Sigmoid colon (tissue), 7 donors: ENCODE measurements at places on chromosomes 7 and 10. TPM values are rescaled to one million over a fixed set of nuclear protein-coding genes. Genes with fewer than 3 reads are reported as not detected.

The PPP1R3A gene
- total RNA-seq: not detected

The SP4 gene
- total RNA-seq: 6.2 TPM

The AKR1C8 gene
- total RNA-seq: not detected

The LRRC4 gene
- 1.4 TPM for total RNA-seq

GRCh38 chr7:81641873-81642272 is 128.0 kb downstream of the HGF start:
- H3K27ac ChIP-seq: no peak overlapping the region
- H3K4me1 ChIP-seq: no peaks in the 10 kb centered on the region
- no peak for DNase-seq
- no peaks in the 10 kb centered on the region for H3K27me3 ChIP-seq
- no peak overlapping the region for H3K4me3 ChIP-seq

GRCh38 chr7:149161241-149161848 is 14.1 kb downstream of the ZNF398 start:
- DNase-seq: no peak
- no peaks in the 10 kb centered on the region for H3K4me1 ChIP-seq
- peaks cover 71% of the 10 kb centered on the region for H3K36me3 ChIP-seq

DNA sequence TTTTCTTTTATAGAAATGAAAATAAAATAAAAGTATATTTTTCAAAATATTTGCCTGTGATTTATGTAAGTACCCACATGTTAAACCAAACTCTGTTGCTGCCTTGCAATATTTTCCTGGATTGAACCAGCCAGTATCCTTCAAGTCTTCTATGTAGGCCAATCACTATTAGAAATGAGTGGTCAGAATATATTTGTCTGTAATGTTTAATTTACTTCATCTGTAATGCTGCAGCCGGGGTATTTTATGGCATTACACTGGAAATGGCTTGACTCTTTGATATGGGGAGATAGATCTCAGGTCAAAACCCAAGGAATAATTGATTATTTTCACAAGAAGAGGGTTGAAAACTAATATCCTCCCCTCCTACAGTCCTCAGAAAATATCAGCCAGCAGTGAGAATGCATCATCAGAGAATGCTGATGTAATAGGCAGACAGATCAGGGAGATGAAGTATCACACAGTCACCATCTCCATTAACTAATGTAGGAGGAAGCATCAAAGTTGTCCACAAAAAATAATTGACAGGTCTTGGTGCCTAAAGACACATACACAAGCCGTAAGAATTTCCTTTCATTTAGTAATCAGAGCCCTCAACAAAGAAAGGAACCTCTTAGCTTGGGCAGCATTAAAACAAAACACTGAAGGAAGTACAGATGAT is 82.5 kb downstream of the VWDE start:
- DNase-seq: no peak
- H3K4me3 ChIP-seq: no peak overlapping the region
- H3K36me3 ChIP-seq: no peaks in the 10 kb centered on the region
- no peaks in the 10 kb centered on the region for H3K27me3 ChIP-seq

DNA sequence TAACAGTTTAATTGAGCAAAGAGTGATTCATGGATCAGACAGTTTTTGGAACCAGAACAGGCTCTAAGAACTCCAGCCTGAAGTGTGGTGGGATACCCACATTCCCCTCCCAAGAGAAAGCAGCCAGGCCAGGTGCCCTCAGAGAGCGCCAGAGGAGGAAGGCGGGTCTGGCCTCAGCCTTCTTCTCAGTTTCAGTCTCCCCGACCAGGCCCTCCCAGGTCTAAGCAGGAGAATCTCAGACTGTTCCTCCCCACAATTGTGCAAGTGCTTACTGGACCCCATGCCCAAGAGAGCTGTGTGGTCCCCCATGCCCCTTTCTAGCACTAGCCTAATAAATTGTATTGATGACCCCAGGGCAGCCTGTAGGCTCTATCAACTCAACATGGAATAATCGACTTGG is 25.6 kb downstream of the PPIF start:
- peaks cover 18% of the 10 kb centered on the region for H3K4me1 ChIP-seq
- H3K27ac ChIP-seq: no peak overlapping the region
- DNase-seq: peak; percentile 21
- H3K36me3 ChIP-seq: no peaks in the 10 kb centered on the region
- H3K4me3 ChIP-seq: no peak overlapping the region
- H3K27me3 ChIP-seq: no peaks in the 10 kb centered on the region

- peak overlapping the region; percentile 35 for H3K27ac ChIP-seq
- no peak for DNase-seq
- no peak overlapping the region for H3K4me3 ChIP-seq
- no peaks in the 10 kb centered on the region for H3K4me1 ChIP-seq
- no peaks in the 10 kb centered on the region for H3K36me3 ChIP-seq
Measured at GRCh38 chr7:15560968-15561367, 847 bp downstream of the AGMO start.

GRCh38 chr7:151679881-151680612 is 160.4 kb upstream of the RHEB start:
- DNase-seq: peak; percentile 37
- peak overlapping the region; percentile 35 for H3K27ac ChIP-seq

GRCh38 chr10:125155101-125155500 is 5.3 kb downstream of the CTBP2 start:
- H3K36me3 ChIP-seq: no peaks in the 10 kb centered on the region
- no peaks in the 10 kb centered on the region for H3K27me3 ChIP-seq
- H3K4me1 ChIP-seq: peaks cover 74% of the 10 kb centered on the region

GRCh38 chr7:100974021-100974420 is 4.7 kb downstream of the MUC12 start:
- no peak overlapping the region for H3K27ac ChIP-seq
- H3K4me1 ChIP-seq: no peaks in the 10 kb centered on the region
- DNase-seq: no peak
- no peaks in the 10 kb centered on the region for H3K36me3 ChIP-seq
- peaks cover 15% of the 10 kb centered on the region for H3K27me3 ChIP-seq

GRCh38 chr10:106175760-106176377 is 988.6 kb downstream of the SORCS1 start:
- H3K36me3 ChIP-seq: no peaks in the 10 kb centered on the region
- DNase-seq: no peak
- H3K27me3 ChIP-seq: no peaks in the 10 kb centered on the region
- H3K4me1 ChIP-seq: no peaks in the 10 kb centered on the region
- no peak overlapping the region for H3K4me3 ChIP-seq

- no peaks in the 10 kb centered on the region for H3K27me3 ChIP-seq
- DNase-seq: no peak
- no peak overlapping the region for H3K4me3 ChIP-seq
- H3K4me1 ChIP-seq: no peaks in the 10 kb centered on the region
- H3K27ac ChIP-seq: no peak overlapping the region
Measured at GRCh38 chr10:114188001-114188400, 8.8 kb downstream of the TDRD1 start.

DNA sequence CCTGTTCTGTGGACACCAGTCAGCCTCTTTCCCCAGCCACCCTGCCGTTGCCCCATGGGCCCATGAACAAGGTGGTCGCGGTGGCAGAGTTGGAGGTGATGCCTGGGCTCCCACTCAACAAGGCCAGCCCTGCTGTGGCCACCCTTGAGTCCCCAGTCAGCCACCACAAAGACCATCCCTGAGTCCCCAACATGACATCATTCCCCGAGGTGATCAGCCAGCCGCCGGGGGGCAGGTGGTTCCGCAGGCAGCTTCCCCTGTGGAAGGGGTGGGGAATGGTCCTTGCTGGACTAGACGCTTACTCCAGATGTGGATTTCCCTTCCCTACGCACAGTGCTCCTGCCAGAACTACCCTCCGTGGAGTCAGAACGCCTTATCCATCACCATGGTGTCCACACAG is 271.7 kb downstream of the PTPRN2 start:
- no peaks in the 10 kb centered on the region for H3K36me3 ChIP-seq
- DNase-seq: no peak
- H3K4me1 ChIP-seq: no peaks in the 10 kb centered on the region
- no peaks in the 10 kb centered on the region for H3K27me3 ChIP-seq

- H3K36me3 ChIP-seq: no peaks in the 10 kb centered on the region
- H3K4me1 ChIP-seq: peaks cover 5% of the 10 kb centered on the region
- H3K4me3 ChIP-seq: no peak overlapping the region
- no peaks in the 10 kb centered on the region for H3K27me3 ChIP-seq
- H3K27ac ChIP-seq: no peak overlapping the region
- no peak for DNase-seq
Measured at GRCh38 chr10:61888744-61889143, 12.8 kb upstream of the ARID5B start.

GRCh38 chr7:30348083-30348560 is 63.7 kb downstream of the ZNRF2 start:
- DNase-seq: no peak
- no peaks in the 10 kb centered on the region for H3K27me3 ChIP-seq
- no peaks in the 10 kb centered on the region for H3K4me1 ChIP-seq
- H3K36me3 ChIP-seq: no peaks in the 10 kb centered on the region

DNA sequence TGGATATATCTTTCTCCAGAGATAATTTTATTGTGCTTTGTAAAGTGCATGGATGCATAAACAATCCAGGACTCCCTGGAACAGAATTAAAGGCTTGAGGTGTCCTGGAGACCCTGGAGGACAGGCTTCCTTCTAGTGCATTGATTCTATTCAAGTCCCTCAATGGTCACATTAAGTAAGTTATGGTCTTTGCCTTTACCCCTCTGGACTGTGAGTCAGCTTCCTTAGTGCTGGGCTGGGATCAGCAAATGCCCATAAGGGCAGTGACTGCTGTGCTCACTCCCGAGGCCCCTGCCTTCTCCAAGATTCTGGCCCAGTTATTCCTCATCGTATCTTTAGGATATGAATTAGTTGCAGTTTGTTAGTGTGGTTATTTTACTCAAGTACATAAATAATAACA is 178.7 kb upstream of the PRSS58 start:
- H3K27ac ChIP-seq: no peak overlapping the region
- no peaks in the 10 kb centered on the region for H3K27me3 ChIP-seq
- DNase-seq: no peak
- H3K36me3 ChIP-seq: no peaks in the 10 kb centered on the region

GRCh38 chr10:34177445-34177844 is 637.7 kb downstream of the PARD3 start:
- H3K27ac ChIP-seq: no peak overlapping the region
- no peak overlapping the region for H3K4me3 ChIP-seq
- H3K36me3 ChIP-seq: no peaks in the 10 kb centered on the region
- H3K27me3 ChIP-seq: no peaks in the 10 kb centered on the region
- no peak for DNase-seq

GRCh38 chr10:104778371-104778770 is 137.3 kb downstream of the SORCS3 start:
- H3K27ac ChIP-seq: no peak overlapping the region
- H3K27me3 ChIP-seq: no peaks in the 10 kb centered on the region
- no peak for DNase-seq

DNA sequence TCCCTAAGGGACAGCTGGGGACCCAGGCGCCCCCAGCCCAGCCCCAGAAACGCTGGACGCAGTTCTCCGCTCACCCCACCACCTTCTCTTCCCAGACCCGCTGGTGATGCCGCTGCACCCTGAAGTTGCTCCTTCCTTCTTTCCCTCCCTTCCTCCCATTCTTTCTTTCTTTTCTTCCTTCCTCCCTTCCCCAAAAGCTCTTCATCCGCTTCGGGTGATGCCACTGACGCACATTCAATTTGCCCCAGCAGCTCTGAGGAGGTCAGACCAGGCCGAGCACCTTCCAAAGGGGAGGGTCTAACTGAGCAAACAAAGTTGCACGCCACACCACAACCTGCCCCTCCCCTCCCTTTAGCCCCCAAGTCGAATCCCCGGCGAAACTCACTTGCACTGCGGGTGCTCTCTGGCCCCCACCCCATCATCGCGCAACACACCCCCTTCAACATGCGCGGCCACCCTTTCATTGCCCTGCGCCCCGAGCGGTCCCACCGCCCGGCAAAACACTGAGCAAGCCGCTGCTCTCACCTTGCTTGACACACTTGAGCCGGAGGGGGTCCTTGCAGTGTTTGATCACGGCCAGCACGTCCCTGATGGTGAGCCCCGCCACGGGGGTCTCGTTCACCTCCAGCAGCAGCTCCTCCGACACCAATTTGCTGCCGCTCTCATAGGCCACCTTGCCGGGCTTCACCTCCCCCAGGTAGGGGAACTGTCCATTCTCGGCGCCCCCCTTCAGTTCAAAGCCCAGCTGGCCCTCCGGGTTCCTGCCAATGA is 787 bp downstream of the MAGI2 start:
- H3K4me3 ChIP-seq: peak overlapping the region; percentile 74
- no peaks in the 10 kb centered on the region for H3K36me3 ChIP-seq
- peak; percentile 71 for DNase-seq

- no peaks in the 10 kb centered on the region for H3K4me1 ChIP-seq
- H3K36me3 ChIP-seq: no peaks in the 10 kb centered on the region
- no peak for DNase-seq
Measured at GRCh38 chr10:101601541-101601940, 13.4 kb downstream of the DPCD start.
